ENCODE measurements at places on chromosomes 1 and 21.

DNA sequence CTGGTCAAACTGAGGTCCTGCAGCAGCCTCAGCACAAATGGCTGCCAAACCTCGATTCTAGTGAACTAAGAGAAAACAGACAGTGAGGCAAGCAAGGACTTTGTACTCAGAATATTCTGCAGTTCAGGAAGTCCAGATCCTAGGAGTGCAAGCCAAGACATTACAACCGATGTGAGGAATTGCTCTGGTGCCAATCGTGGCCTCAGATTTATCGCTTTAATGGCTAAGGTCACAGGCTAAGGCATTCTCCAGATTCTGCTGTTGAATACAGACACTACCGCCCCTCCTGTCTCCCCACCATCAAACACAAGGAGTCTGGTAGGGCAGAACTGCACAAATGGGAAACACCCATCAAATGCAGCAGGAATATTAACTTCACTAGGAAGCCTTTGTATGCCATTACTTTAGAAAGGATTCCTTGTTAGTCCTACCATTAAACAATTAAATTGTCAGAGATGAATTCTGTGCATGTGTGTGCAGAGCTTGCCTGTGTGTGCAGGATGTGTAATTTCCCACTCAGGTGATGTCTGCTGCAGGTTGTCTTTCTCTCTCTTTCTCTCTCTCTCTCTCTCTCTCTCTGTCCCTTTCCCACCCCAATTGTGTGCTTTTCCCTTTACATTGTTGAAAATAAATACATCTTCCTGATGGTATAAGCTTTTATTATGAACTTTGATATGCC, 9.2 kb upstream of the SERTAD4 start:
- no peak overlapping the region for H3K4me3 ChIP-seq
- H3K36me3 ChIP-seq, result no peaks in the 10 kb centered on the region
- H3K27me3 ChIP-seq, result peaks cover 15% of the 10 kb centered on the region

DNA sequence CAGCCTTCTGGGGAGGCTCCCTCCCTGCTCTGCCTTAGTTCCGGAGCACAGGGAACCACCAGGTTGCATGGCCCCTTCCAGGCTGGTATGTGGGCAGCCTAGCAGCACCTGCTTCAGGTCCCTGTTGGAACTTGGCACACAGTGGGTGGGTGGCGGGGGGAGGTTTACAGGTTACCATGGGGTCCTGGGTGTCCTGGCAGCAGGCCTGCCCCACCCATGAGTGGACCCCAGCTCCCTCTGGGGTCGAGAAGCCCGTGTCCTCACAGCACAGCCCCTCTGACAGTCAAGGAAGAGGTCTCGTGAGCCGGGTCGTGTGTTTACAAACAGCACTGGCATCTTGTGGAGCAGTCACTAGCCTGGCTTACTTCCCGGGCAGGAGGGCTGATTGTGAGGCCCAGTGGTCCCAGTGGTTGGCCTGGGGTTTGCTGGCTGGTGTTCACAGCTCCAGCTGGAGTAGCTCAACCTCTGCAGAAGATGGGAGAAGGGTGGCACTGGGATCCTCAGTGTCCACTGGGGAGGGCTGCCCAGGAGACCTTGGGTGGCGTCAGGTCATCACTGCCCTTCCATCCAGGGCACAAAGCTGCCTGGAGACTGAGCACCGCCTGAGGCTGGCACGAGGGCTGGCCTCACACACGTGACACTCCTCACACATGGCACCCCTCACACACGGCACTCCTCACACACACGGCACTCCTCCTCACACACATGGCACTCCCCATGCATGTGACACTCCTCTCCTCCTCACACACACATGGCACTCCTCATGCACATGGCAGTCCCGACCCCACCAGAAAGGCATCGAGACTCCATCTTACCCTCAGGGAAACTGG, 100.9 kb downstream of the RIPK4 start:
- no peaks in the 10 kb centered on the region for H3K4me1 ChIP-seq
- no peak overlapping the region for H3K4me3 ChIP-seq
- no peak overlapping the region for H3K27ac ChIP-seq
- DNase-seq, result no peak
- no peaks in the 10 kb centered on the region for H3K27me3 ChIP-seq

DNA sequence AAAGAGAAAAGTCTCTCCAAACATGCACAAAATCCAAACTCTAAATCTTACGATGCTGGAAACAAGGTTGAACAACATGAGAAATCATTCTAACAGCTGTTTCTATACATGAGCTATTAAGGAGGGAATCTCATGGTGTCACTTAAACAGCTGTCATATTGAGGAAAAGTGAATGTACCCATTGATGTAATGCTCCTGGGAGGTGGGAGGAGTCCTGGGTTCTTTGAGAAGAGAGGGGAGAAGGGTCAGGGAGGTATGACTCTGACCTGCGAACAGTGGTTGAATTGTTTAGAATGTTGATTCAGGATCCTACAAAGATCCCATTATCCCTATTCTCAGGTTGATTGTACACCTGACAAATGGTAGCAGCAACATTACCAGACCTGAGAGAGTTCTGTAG, 49.3 kb downstream of the ZC3H11B start:
- H3K4me3 ChIP-seq, result no peak overlapping the region
- H3K36me3 ChIP-seq, result no peaks in the 10 kb centered on the region
- H3K27ac ChIP-seq, result no peak overlapping the region
- H3K27me3 ChIP-seq, result no peaks in the 10 kb centered on the region

- peaks cover 11% of the 10 kb centered on the region for H3K36me3 ChIP-seq
- no peak overlapping the region for H3K27ac ChIP-seq
- DNase-seq, result no peak
- no peaks in the 10 kb centered on the region for H3K27me3 ChIP-seq
Observed at GRCh38 chr1:156228501-156228900, 13.5 kb upstream of the BGLAP start.

- peaks cover 64% of the 10 kb centered on the region for H3K4me1 ChIP-seq
- H3K4me3 ChIP-seq, result peak overlapping the region; percentile 22
- DNase-seq, result no peak
- H3K27ac ChIP-seq, result peak overlapping the region; percentile 93
- no peaks in the 10 kb centered on the region for H3K27me3 ChIP-seq
- H3K36me3 ChIP-seq, result peaks cover 7% of the 10 kb centered on the region
Observed at GRCh38 chr1:234604495-234605398, 5.2 kb downstream of the IRF2BP2 start.

- H3K27me3 ChIP-seq, result no peaks in the 10 kb centered on the region
- H3K4me1 ChIP-seq, result no peaks in the 10 kb centered on the region
- H3K36me3 ChIP-seq, result no peaks in the 10 kb centered on the region
- H3K4me3 ChIP-seq, result no peak overlapping the region
Observed at GRCh38 chr1:168628807-168629206, 52.4 kb downstream of the XCL1 start.

DNA sequence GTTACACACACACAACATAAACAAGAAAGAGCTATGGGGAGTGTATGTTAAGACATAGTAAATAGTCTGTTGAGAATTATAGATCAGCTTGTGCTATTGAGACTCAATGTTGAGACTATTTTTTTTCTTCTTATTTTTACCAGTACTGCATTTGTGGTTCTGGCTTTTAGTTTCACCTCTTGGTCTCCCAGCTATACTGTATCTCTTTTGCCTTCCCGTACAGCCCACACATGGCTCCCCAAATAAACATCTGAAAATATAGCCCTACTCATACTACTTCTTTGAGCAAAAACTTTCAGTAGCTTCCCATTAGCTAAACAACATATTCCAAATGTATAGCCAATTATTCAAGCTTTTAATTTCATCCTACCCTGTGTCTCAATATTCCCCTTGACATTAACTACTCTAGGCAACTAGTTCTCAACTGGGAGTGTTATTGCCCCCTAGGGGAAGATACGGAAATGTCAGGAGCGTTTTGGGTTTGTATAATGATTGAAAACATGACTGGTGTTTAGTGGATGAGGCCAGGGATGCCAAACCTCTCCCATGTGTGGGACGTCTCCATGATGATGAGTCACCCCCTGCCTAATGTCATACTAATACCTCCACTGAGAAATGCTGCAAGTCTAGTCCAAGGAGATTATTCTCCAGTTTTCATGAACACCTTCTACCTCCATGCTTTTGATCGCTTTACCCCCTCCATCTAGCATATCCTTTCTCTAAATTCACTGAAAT, 6.8 kb downstream of the RPE65 start:
- peak; percentile 52 for DNase-seq
- no peaks in the 10 kb centered on the region for H3K4me1 ChIP-seq
- no peaks in the 10 kb centered on the region for H3K27me3 ChIP-seq
- no peaks in the 10 kb centered on the region for H3K36me3 ChIP-seq
- H3K27ac ChIP-seq, result no peak overlapping the region
- no peak overlapping the region for H3K4me3 ChIP-seq

DNA sequence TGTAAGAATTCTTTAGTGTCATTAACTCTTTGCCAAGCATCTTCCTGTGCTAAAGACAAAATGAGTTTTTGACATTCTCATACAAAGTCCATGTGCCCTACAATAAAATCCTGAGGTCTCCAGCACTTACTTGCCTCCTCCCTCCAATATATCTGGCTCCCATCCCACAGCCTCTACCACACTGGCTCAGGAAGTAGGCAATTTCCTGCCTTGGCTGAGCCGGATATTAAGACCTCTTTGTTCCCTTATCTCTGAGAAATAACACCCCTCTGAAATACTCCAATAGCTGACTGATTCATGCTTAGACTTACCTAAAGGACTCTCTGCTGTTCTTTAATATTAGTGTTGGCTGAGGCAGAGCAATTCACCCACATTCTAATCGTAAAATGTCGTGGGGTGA, 37.6 kb upstream of the GORAB start:
- H3K36me3 ChIP-seq, result no peaks in the 10 kb centered on the region
- H3K4me3 ChIP-seq, result no peak overlapping the region
- no peak for DNase-seq
- H3K27ac ChIP-seq, result no peak overlapping the region

DNA sequence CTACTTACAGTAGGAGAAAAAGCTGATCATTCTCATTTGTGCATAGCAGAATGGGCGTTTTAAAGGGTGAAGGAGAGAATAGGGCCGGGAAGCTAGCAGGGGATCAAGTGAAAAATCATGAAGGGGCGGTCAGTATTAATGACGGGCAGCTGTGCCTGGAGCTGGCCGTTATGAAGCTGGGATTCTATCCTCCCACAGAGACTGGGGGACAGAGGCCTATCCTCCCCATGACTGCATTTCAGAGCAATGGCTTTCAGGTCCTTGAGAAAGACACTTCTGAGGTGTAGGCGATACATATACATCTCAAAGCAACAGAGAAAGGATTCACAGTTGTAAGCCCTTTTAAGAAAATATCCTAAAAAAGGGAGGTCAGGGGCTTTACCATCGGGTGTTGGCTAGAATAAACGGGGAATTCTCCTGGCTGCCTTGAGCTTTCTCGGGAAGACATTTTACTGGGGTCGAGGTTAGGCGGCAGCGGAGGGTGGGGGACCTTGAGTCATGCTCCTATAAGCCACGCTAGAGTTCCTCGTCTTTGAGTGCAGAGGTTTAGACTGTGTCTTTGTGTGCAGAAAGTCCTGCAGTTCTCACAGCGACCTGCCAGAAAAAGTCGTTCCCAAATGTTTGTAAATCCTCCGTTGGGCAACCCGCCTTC, 559 bp upstream of the MTARC2 start:
- H3K27me3 ChIP-seq, result no peaks in the 10 kb centered on the region
- no peaks in the 10 kb centered on the region for H3K36me3 ChIP-seq
- peaks cover 20% of the 10 kb centered on the region for H3K4me1 ChIP-seq
- peak overlapping the region; percentile 56 for H3K4me3 ChIP-seq
- no peak for DNase-seq

GRCh38 chr1:219441884-219442283, 171.0 kb downstream of the ZC3H11B start:
- no peak overlapping the region for H3K4me3 ChIP-seq
- H3K4me1 ChIP-seq, result no peaks in the 10 kb centered on the region
- H3K27ac ChIP-seq, result no peak overlapping the region
- DNase-seq, result no peak
- H3K27me3 ChIP-seq, result no peaks in the 10 kb centered on the region

- no peak overlapping the region for H3K27ac ChIP-seq
- no peaks in the 10 kb centered on the region for H3K36me3 ChIP-seq
- H3K4me1 ChIP-seq, result no peaks in the 10 kb centered on the region
- H3K27me3 ChIP-seq, result peaks cover 31% of the 10 kb centered on the region
- DNase-seq, result no peak
- H3K4me3 ChIP-seq, result no peak overlapping the region
Observed at GRCh38 chr1:202664083-202664482, 46.2 kb downstream of the SYT2 start.

- H3K4me1 ChIP-seq, result no peaks in the 10 kb centered on the region
- no peak overlapping the region for H3K27ac ChIP-seq
- H3K4me3 ChIP-seq, result no peak overlapping the region
- H3K27me3 ChIP-seq, result no peaks in the 10 kb centered on the region
- DNase-seq, result no peak
Observed at GRCh38 chr1:19007491-19008441, 51.3 kb upstream of the IFFO2 start.

DNA sequence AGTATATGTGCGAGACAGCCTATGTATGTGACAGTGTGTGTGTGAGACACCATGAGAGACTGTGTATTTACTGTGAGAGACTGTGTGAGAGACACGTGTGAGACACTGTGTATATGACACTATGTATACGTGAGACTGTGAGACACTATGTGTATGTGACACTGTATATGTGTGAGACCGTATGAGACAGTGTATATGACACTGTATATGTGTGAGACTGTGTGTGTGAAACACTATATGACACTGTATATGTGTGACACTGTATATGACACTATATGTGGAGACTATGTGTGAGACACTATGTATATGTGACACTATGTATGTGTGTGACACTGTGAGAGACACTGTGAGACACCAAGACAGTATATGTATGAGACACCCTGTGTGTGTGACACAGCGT, 52.9 kb upstream of the KDM4A start:
- no peak overlapping the region for H3K27ac ChIP-seq
- no peaks in the 10 kb centered on the region for H3K4me1 ChIP-seq
- H3K36me3 ChIP-seq, result no peaks in the 10 kb centered on the region
- no peak for DNase-seq
- no peaks in the 10 kb centered on the region for H3K27me3 ChIP-seq
- no peak overlapping the region for H3K4me3 ChIP-seq

DNA sequence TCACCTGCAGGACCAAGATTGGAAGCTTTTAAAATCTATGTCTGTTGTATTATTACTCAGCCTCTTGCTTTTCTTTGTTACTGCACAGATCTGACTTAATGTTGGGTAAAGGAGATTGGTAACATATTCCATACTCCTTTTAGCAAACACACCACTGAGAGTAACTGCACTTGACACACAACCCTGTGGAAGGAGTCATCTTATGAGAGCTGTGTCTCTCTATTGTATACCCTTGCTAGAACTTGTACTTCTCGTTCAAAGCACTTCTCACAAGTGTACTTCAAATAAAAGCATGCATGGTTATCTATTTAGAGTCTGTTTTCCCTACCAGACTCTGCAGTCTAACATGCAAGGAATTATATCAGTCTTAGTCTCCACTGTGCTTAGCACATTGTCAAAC, 813.4 kb downstream of the ADGRL2 start:
- no peaks in the 10 kb centered on the region for H3K36me3 ChIP-seq
- H3K4me3 ChIP-seq, result no peak overlapping the region
- DNase-seq, result no peak
- H3K4me1 ChIP-seq, result no peaks in the 10 kb centered on the region
- no peaks in the 10 kb centered on the region for H3K27me3 ChIP-seq
- no peak overlapping the region for H3K27ac ChIP-seq
